ACHN (cell line): ENCODE measurements at places on chromosomes 2 and 18.

- no peak for DNase-seq
Measured at GRCh38 chr2:218871345-218872302, 9.0 kb upstream of the WNT10A start.

- DNase-seq, result no peak
Measured at GRCh38 chr2:26300234-26300925, 45.6 kb upstream of the SELENOI start.

- DNase-seq, result peak; percentile 41
Measured at GRCh38 chr2:72605836-72606442, 219.9 kb downstream of the EXOC6B start.

- no peak for DNase-seq
Measured at GRCh38 chr2:58135861-58136260, 89.3 kb downstream of the VRK2 start.
